ENCODE measurements at places on chromosomes 4 and X.
A peak's percentile ranks its signal among the peaks of the same experiment; 100 is the strongest.

- no peak for DNase-seq
Measured at GRCh38 chr4:7887436-7887835, 52.2 kb downstream of the AFAP1 start.

GRCh38 chr4:88957570-88957969 is 99.4 kb downstream of the FAM13A start:
- DNase-seq: no peak

- no peak for DNase-seq
Measured at GRCh38 chr4:7518871-7519637, 84.3 kb upstream of the PSAPL1 start.

- no peak for DNase-seq
Measured at GRCh38 chr4:8171984-8172924, 13.6 kb upstream of the ABLIM2 start.

GRCh38 chr4:137664046-137664387 is 131.7 kb upstream of the PCDH18 start:
- DNase-seq: peak; percentile 52

DNA sequence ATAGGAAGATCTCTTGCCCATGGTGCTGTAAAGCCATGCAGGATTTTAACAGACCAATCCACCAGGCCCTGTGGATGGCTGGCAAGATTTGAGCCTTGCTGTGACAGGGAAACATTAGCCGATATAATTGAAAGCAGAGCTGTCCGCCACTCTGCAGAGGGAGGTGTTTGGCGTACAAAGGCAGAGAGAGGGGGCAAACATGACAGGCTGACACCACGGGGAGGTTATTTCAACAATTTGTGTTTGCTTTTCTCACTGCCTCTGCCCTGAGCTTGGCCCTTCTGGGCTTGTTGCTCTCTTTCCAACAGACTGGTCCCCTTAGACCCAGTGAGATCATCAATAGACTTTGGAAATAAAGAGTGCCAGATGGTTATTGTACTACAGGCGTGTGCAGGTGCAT is 59.4 kb downstream of the CLNK start:
- no peak for DNase-seq

GRCh38 chr4:6889101-6889735 is 20.4 kb upstream of the TBC1D14 start:
- DNase-seq: no peak

DNA sequence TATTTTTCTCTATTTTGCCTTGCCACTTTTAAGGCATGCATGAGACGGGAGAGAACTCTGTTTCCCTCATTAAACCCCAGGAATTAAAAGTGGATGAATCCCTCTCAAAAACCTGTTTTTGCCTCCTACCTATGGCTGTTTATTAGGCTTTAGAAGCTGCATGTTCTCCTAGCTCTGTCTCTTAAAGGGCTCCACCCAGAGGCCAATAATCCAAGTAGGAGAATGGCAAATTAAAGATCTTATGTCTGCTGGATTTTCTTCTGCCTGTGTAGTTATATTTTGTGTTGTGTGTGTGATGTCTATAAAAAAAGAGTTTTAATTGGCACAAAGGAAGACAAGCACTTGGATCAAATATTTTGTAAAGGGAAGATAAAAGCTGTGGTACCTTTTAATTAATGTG is 32.4 kb downstream of the MAGEC1 start:
- DNase-seq: no peak

DNA sequence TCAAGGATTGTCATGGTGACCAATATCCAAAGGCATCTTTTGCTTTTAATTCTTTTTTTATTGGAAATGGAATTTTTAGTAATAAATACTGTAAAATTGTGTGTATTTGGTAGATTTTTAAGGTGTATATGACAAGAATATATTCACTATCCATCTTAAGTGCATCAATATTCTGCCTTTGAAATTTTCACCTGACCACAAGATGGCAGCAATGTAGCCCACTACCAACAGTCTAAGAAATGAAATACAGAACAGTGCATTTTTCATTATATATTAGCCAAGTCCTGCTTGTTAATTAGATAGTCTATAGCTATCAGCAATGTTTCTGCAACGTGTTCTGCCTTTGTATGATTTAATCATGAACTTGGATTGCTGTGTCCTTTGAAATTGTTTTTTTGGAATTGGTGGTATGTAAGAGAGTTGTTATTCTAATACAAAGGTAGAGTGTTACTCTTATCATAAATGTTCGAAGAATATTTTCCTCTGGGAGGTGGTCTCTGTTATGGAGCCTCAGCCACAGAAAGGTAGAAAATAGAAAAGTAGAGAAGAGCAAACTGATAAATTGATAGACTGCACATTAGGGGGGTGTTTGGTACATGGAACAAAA is 38.2 kb downstream of the HPGDS start:
- peak; percentile 13 for DNase-seq

- DNase-seq: no peak
Measured at GRCh38 chrX:40015693-40016092, 82.1 kb downstream of the BCOR start.

GRCh38 chr4:179292468-179292867 is 1850.2 kb upstream of the AGA start:
- no peak for DNase-seq

DNA sequence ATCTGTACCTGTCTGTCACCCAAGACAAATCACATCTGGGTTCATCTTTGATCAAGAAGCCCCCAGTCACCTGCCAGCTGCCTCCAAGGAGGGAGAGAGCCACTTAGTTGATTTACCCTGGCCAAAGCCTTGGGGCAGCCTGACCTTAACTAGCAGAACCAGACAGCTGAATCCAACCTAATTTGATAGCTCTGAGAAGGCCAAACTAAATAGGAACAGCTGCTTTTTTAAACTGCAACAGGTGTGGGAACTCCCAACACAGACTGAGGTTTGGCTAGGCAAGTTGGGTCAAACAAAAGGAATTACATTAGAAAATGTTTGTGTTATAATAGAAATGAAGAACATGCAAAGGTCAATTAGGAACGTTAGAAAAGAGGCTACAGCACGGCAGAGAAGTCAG is 375.7 kb downstream of the NLGN4X start:
- DNase-seq: no peak

GRCh38 chr4:7850489-7850888 is 89.2 kb downstream of the AFAP1 start:
- no peak for DNase-seq

DNA sequence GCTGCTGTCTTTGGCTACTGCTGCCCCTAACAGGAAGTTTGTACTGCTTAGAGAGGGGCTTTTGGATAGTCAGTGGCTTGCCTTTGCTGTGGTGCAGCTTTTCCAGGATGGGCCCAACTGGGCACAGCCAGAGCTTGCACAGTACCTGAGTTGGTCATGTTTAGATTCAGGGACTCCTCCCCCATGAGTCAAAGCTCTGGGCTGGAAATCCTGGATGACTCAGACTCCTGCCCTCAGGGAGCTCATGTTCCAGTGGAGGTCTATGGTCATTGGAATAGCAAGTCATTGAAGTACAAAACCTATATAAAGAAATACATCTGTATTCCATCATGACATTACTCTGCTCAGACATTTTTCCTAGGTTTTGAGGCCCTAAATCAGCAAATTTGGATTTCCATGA is 66.7 kb upstream of the PJA1 start:
- DNase-seq: no peak

- DNase-seq: peak; percentile 49
Measured at GRCh38 chr4:71406459-71406963, 67.7 kb downstream of the SLC4A4 start.

- DNase-seq: no peak
Measured at GRCh38 chr4:94329933-94330332, 12.7 kb downstream of the HPGDS start.

GRCh38 chr4:1872870-1873269 is 1.7 kb downstream of the NSD2 start:
- DNase-seq: peak; percentile 59

DNA sequence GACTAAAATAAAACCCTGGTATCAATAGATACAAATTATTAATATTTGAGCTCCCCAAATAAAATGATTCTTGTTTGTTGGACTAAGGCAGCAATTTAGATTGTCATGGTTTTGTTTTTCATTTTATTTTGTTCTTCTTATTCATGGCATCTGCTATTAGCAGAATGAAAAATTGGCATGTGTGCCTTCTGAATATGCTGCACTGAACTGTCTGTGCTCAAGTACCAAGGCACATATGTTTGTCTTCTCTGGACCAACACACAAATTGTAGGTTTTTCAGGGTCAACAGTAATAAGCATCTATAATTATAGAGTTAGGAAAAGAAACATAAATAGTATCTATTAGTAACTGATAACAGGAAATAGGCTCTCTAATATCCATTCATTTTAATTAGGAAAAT is 121.1 kb downstream of the BANK1 start:
- DNase-seq: no peak

DNA sequence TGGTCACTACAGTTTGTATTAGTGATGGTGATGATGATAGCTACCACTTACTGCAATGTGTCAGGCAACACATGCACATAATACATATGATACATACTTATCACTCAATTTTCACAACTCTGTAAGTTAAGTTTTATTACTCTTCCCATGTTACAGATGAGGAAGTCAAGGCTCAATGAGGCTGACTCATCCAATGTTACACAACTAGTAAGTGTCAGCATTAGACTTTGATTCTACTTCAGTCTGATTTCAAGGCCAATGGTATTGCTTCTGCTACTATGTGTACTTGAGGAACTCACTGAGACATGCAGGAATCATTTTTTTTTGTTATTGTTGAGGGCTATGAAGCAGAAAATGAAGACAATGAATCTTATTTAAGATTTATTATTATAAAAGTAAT is 96.4 kb upstream of the TRPC5OS start:
- DNase-seq: no peak

DNA sequence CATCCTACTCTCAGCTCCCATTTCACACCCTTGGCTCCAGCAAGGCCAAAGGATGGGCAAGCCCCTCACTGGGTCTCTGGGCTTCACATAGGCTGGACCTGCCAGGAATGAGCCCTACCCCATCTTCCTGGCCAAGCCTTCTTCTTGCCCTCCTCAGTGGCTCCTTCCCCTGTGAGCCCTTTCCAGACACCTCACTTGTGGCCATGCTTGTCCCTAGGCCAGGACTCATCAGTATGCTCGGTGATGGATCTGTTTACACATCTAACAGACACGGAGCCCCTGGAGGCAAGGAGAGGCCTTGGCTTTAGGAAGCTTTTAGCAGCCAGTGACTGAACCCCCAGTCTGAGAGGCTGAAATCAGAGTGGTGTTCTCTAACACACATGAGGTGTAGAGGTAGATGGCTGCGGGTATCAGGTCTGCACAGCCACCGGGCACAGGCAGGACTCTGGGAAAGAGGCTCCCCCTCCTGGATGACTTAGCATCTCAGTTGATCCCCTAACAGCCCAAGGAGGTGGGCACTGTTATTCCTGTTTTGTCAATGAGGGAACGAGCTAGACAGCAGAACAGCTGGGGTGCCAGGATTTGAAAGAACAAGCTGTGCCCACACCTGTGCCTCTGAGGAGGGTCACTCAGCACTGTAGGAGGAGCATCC is 44.8 kb downstream of the PPP2R2C start:
- no peak for DNase-seq

DNA sequence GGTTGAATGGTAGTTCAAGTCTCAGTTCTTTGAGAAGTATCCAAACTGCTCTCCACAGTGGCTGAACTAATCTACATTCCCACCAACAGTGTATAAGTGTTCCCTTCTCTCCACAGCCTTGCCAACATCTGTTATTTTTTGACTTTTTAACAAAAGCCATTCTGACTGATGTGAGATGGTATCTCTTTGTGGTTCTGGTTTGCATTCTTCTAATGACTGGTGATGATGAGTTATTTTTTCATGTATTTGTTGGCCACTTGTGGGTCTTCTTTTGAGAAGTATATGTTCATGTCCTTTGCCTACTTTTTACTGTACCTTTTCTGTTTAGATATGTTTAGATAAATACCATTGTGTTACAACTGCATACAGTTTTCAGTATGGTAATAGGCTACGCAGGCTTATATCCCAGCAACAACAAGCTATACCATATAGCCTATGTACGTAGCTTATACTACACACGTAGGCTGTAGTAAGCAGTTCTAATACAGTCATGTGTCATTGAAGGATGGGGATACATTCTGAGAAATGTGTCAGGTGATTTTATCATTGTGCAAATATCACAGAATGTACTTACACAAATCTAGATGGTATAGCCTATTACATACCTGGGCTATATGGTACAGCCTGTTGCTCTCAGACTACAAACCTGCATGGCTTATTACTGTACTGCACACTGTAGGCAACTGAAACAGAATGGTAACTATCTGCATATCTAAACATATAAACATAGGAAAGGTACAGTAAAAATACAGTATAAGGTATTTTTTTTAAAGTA is 28.1 kb downstream of the KLHL8 start:
- no peak for DNase-seq

GRCh38 chr4:133129237-133129636 is 19.9 kb upstream of the PCDH10 start:
- DNase-seq: no peak

All from AG08395 (cell line).